HepG2 (cell line): ENCODE measurements at places on chromosomes 11 and 22.

- H3K27me3 ChIP-seq: peaks cover 1% of the 10 kb centered on the region
- no peak overlapping the region for H3K27ac ChIP-seq
- no peaks in the 10 kb centered on the region for H3K36me3 ChIP-seq
- no peaks in the 10 kb centered on the region for H3K4me1 ChIP-seq
Measured at GRCh38 chr22:43811777-43812148, 342 bp downstream of the EFCAB6 start.

GRCh38 chr11:111715142-111715816, 50.9 kb downstream of the PPP2R1B start:
- peaks cover 13% of the 10 kb centered on the region; the same call in 1 of the 2 replicates for H3K4me1 ChIP-seq
- no peaks in the 10 kb centered on the region for H3K27me3 ChIP-seq
- H3K27ac ChIP-seq: no peak overlapping the region
- H3K36me3 ChIP-seq: peaks cover 47% of the 10 kb centered on the region
- DNase-seq: no peak

DNA sequence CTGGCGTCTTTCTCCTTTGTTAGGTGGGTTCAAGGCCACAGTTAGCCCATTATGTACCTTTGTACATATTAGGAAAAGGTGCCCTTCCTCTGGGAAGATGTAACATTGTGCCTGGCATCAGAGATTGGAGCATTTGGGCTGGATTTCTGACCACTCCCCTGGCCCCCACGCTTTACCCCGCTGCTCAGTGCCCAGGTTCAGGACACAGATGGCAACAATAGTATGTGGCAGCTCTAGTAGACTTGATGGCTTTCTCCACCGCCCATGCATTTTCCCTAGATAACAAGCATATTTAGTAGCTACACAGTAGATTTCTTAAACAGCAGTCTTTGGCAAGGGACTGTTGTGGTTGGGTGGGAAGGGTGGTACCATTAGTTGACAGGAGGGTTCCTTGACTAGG, 53.1 kb downstream of the YAP1 start:
- peaks cover 13% of the 10 kb centered on the region for H3K36me3 ChIP-seq
- H3K27ac ChIP-seq: no peak overlapping the region
- DNase-seq: no peak
- H3K4me1 ChIP-seq: peaks cover 20% of the 10 kb centered on the region
- no peak overlapping the region for H3K4me3 ChIP-seq
- no peaks in the 10 kb centered on the region for H3K27me3 ChIP-seq

DNA sequence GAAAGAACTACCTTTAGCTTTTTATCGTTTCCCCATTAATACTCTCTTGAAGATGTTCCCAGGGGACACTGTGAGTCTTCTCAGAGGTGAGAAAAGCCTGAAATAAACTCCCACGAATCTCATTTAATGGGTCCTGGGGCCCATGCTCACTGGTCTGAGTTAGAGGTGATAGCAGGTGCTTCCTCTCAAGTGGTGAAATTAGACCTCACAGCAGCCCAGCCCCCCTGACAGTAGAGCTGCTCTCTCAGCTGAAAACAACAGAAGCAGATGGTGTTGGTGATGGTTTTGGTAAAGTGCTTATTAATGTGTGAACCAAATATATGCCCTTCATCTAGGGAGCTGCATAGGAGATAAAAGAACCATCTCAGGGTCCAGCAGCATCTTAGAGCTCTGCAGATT, 76.8 kb upstream of the VPREB1 start:
- H3K27ac ChIP-seq: no peak overlapping the region
- no peak for DNase-seq
- H3K36me3 ChIP-seq: no peaks in the 10 kb centered on the region

GRCh38 chr11:130516554-130517505, 68.4 kb downstream of the ADAMTS15 start:
- no peak overlapping the region for H3K4me3 ChIP-seq
- no peaks in the 10 kb centered on the region for H3K4me1 ChIP-seq
- H3K27ac ChIP-seq: no peak overlapping the region
- H3K27me3 ChIP-seq: 0 out of 2 replicates have a peak, but pooled peaks cover 1% of the 10 kb centered on the region
- no peak for DNase-seq

DNA sequence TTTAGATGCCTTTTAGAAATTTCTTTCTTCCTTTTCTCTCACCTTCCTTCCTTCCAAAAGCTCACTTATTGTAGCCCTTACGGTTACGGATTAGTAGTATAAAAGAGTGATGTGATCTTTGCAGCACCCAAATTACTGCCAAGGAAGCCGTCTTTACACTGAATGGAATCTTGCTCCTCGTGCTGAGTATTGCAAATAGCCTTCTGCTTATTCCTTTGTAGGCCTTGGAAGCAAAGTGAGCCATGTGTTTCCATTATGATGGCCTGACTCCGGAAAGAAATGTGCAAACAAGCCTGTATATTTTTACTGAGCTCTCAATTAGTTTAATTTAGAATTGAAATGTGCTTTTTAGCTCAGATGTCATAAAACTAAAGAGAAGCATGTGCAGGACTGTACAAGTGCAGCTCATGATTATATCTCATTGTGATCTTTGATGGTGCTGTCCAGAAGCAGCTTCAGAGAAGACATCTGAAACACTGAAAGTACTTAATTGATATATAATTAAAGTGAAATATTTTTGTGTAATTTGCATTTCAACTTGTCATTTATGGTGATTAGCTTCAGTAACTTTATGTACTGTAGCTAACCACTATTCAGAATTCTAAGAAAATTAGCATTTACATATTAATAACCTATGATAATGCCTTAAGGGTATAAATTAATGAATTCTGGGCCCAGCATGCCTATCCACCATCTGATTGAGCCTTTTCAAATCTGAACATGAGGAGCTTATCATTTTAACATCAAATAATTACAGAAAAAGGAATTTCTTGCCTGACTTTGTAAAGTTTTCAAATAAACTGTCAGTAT, 129.3 kb downstream of the GRIA4 start:
- no peaks in the 10 kb centered on the region for H3K36me3 ChIP-seq
- H3K27ac ChIP-seq: no peak overlapping the region
- no peak for DNase-seq
- no peaks in the 10 kb centered on the region for H3K4me1 ChIP-seq
- H3K27me3 ChIP-seq: no peaks in the 10 kb centered on the region

DNA sequence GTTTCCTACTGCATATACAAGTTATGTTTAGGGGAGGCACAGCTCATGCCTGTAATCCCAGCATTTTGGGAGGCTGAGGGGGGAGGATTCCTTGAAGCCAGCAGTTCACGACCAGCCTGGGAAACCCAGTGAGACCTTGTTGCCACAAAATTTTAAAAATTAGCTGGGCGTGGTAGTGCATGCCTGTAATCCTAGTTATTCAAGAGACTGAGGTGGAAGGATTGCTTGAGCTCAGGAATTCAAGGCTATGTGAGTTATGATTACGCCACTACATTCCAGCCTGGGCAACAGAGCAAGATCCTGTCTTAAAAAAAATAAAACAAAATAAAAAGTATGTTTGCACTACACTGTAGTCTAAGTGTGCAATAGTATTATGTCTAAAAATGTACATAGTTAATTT, 108.8 kb upstream of the TEAD1 start:
- no peak for DNase-seq
- H3K4me1 ChIP-seq: no peaks in the 10 kb centered on the region
- no peak overlapping the region for H3K4me3 ChIP-seq
- no peaks in the 10 kb centered on the region for H3K36me3 ChIP-seq

DNA sequence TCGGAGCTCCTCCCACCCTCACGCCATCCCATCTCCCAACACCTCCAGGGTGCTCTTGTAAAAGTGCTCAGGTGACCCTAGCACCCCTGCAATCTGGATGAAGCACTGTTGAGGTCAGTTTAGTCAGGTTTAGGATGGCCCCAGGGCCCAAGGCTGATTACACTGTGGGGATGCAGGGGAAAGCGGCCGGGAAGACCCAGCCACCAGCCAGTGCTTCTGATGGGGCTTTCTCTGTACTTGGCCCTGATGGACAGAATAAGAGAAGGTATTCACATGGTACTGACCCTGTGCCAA, 28.7 kb downstream of the TPBGL start:
- H3K4me3 ChIP-seq: no peak overlapping the region
- peaks cover 12% of the 10 kb centered on the region for H3K36me3 ChIP-seq
- H3K27ac ChIP-seq: no peak overlapping the region
- H3K27me3 ChIP-seq: no peaks in the 10 kb centered on the region
- H3K4me1 ChIP-seq: peaks cover 15% of the 10 kb centered on the region
- DNase-seq: no peak

DNA sequence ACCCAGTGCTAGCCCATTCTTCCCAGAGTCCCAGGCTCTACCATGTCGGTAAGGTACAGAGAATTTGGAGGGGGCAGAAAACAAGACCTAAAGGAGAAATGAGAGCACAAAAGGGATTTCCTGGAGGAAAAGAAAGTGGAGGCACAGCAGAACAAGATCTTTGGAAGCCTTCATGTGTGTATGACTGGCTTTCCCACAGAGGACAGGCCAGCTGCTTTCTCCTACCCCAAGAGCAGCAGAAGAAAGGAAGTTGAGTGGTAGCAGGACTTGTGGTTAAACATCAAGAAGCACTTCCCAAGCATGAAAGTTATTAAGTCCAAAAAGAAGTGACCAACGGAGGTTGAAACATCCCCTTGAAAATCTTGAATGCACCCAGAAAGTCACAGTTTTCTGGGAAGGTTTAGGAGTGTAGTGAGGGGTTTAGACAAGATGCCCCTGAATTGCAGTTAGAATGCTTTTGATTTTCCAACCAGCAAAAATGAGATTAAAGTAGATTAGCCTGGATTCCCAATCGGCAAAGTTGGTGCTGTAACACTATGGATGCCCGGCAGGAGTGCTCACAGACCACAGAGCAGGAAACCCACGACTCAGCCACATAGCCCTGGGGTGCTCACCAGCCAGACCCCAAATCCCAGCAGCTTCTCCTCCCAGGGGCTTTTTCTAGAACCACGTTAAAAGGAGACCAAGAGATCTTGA, 608 bp downstream of the TMPRSS13 start:
- no peaks in the 10 kb centered on the region for H3K4me1 ChIP-seq
- no peaks in the 10 kb centered on the region for H3K36me3 ChIP-seq
- no peak overlapping the region for H3K4me3 ChIP-seq
- DNase-seq: no peak
- no peak overlapping the region for H3K27ac ChIP-seq

DNA sequence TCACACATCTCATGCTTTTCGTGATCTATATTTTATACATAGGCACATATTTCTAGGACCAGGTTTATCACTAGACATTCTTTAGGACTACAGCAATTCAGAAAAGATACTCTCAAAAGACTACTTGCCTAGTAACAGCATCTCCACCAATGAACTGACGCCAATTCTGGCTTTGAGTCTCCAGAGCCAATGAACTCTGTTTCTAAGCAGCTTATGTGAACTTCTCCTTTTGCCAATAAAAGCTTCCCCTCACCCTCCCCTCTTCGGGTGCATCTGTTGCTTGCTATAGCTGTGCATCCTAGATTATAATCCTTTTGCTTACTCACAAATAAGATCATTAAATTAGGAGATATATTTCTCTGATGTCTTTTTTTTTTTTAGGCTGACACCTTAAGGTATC, 11.4 kb upstream of the ANKK1 start:
- H3K36me3 ChIP-seq: no peaks in the 10 kb centered on the region
- no peaks in the 10 kb centered on the region for H3K27me3 ChIP-seq
- DNase-seq: no peak
- no peak overlapping the region for H3K27ac ChIP-seq

DNA sequence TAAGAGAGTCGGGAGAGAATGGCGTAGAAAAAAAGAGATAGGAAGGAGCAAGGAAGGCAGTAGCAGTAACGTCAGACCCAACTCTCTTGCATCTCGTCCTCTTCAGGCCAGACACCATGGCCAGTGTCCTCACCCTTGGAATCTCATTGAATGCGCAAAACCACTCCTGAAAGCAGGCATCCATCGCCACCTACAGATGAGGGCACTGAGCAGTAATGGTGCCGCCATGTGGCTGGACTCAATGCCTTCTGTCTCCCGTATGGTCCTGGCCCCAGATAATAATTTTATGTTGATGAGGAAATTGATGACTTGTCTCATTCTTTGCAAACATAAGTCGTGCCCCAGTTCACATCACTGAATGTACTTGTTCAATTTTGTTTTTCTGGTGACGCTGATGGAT, 17.8 kb upstream of the ALX4 start:
- no peaks in the 10 kb centered on the region for H3K4me1 ChIP-seq
- no peak overlapping the region for H3K27ac ChIP-seq
- no peak for DNase-seq

GRCh38 chr11:121566279-121567168, 113.8 kb upstream of the SORL1-AS1 start:
- no peaks in the 10 kb centered on the region for H3K27me3 ChIP-seq
- DNase-seq: no peak
- peaks cover 66% of the 10 kb centered on the region for H3K4me1 ChIP-seq
- H3K4me3 ChIP-seq: no peak overlapping the region
- H3K36me3 ChIP-seq: peaks cover 47% of the 10 kb centered on the region
- H3K27ac ChIP-seq: peak overlapping the region; percentile 94

- no peaks in the 10 kb centered on the region for H3K27me3 ChIP-seq
- no peak overlapping the region for H3K27ac ChIP-seq
- DNase-seq: no peak
- no peak overlapping the region for H3K4me3 ChIP-seq
- peaks cover 21% of the 10 kb centered on the region for H3K4me1 ChIP-seq
Measured at GRCh38 chr22:20822240-20822639, 36.4 kb downstream of the PI4KA start.

DNA sequence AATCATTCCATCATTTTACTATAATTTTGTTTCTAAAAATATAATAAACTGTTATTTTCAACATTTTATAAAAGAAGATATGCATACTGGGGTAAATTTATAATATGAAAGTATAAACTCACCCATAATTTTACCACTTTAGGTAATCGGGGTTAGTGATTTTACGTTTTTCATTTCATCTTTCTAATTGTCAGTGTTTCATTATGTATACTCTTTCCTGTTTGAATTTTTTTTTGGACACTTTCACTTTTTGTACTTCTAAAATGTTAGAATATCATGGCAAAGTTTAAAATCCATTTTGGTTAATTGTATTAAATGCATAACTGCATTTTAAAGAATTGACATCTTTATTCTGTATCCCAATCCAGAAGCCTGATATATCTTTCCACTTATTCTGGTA, 115.8 kb downstream of the METTL15 start:
- no peak overlapping the region for H3K27ac ChIP-seq
- DNase-seq: no peak
- H3K4me1 ChIP-seq: no peaks in the 10 kb centered on the region
- no peaks in the 10 kb centered on the region for H3K27me3 ChIP-seq
- no peak overlapping the region for H3K4me3 ChIP-seq

GRCh38 chr11:60127311-60127811, 38.9 kb downstream of the MS4A2 start:
- no peak overlapping the region for H3K4me3 ChIP-seq
- peaks cover 22% of the 10 kb centered on the region for H3K4me1 ChIP-seq

DNA sequence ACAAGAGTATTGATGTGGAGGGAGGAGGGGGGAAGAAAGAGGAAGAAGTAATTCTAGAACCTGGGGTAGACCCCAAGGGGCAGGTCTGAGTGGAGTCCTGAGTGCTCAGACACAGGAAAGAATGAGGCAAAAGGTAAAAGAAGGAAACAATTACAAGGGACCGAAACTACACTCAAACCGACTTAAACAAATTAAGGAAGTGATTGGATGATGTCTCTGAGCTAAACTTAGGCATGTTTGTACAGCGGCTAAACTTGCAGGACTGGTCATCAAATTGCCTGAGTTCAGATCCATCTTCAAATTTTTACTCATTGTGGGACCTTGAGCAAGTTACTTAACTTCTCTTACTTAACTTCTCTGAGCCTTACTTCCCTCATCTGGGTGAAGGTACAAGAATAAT, 86.3 kb upstream of the LRRC55 start:
- DNase-seq: no peak
- no peaks in the 10 kb centered on the region for H3K36me3 ChIP-seq
- no peaks in the 10 kb centered on the region for H3K27me3 ChIP-seq
- no peak overlapping the region for H3K27ac ChIP-seq
- no peak overlapping the region for H3K4me3 ChIP-seq

- no peaks in the 10 kb centered on the region for H3K27me3 ChIP-seq
- no peak for DNase-seq
Measured at GRCh38 chr11:72807792-72808191, 6.4 kb upstream of the ATG16L2 start.
